ENCODE measurements at places on chromosomes 5 and 9. TPM values are rescaled to one million over a fixed set of nuclear protein-coding genes. Genes with fewer than 3 reads are reported as not detected.

Gene CCNO
- 0.13 TPM for total RNA-seq

Gene LCN15
- total RNA-seq = not detected

Gene BTNL8
- total RNA-seq = not detected

Gene TPPP
- total RNA-seq = 0.29 TPM

Gene ARID3C
- 0.25 TPM for total RNA-seq
